ENCODE measurements at places on chromosomes 7 and 10.

DNA sequence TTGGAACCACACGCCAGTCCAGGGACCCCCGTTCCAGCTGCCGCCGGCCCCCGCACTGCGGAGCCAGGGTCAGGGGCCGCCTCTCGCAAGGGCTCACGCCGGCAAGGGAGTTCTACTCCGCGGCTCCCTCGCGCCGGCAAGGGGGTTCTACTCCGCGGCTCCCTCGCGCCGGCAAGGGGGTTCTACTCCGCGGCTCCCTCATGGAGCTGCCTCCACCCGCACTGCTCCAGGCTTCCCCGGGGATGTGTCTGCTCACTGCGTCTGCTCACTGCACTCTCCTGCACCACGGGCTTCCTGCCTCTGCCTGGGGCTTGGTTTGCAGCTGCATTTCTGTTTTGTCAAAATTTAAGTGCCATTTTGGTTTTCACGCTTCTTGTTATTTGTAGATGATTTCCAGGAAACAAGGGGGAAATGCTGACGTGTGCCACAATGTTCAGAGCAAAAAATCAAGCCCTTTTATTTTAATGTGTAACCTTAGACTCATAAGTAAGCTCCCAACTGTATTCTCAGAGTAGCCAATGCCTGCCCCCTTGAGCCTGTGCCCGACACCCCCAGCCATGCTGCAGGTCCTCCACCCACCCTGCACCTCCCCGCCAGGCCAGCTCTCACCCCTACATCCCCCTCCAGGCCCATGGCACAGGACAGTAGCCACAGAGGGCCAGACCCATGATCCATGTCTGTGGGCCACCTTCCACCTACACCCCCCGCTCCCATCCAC lies 246.2 kb downstream of the MAD1L1 start:
- no peak for DNase-seq

GRCh38 chr10:89783406-89783805 lies 82.0 kb downstream of the KIF20B start:
- DNase-seq, result no peak

- no peak for DNase-seq
These were observed 20.0 kb downstream of the GSDME start for GRCh38 chr7:24737281-24737680.

DNA sequence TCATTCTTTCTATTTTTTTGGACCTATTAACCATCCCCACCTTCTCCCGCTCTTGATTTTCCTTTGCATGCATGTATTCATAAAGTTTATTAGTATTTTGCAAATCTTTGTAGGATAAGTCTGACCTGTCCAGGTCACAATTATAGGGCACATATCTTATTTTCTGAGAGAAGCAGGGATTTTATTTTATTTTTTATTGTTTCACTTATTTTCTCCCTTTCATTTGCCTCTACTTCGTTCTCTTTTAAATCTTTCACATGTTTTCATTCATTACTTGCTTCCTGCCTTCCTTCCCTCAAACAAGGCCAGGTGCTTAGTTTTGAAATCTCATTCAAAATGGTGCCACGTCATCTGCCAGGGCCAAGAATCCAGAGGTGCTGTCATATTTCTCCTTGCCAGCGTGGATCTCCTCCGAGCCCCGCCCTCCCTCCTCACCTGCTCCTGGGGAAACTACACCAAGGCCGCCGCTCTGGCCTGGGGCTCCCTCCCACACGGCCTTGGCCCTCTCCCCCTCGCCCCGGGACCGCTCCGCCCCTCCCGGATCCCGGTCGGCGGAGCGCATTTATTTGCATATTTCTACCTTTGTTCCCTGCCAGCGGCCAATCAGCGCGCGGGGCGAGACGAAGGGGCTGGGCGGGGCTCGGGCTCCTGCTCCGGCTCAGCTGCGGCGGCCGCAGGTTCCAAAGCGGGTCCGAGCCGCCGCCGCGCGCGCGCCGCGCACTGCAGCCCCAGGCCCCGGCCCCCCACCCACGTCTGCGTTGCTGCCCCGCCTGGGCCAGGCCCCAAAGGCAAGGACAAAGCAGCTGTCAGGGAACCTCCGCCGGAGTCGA lies at the start of gene TSPAN13:
Gene TSPAN13, plus strand, starts transcription at position 654 of the 830 bp plus-strand sequence. CDS start 213 bp downstream, outside the sequence.
- DNase-seq, result peak; percentile 9

GRCh38 chr10:69588358-69588757 lies 15.1 kb upstream of the NEUROG3 start:
- DNase-seq, result no peak

DNA sequence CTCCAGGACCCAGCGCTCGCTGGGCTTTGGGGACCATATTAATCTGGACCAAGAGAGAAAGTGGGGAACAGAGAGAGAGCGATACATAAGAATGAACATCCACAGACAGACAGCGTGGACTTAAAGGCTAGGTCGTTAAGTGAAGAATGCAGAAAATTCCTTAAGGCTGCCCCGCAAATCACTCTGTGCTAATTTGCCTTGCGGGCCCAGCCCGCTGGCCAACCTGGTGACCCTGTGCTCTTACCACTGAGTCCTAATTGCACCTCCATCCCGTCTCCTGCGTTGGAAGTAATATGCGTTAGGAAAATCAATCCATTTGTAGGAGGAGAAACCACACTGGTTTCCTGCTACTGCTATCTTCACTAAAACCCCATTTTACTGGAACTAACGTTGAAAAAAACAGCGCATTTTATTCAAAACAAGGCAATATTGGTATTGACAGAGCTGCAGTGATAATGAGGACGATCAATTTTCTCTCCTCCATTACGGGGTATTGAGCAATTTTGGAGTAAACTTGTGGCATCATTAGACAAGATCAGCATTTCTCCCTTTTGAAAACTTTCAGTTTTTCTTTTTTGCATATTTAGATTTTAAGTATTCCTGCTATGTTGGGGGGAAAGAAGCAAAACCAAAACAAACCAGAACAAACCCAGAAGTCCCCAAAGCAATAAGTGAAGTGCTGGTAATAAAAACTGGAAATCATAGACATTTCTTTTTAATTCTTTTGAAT lies 85.2 kb downstream of the WDFY4 start:
- DNase-seq, result no peak

Data from effector CD4-positive, alpha-beta T cell (primary cell).